ENCODE measurements at places on chromosomes 2 and 18.

GRCh38 chr2:30180226-30180625 lies 33.4 kb downstream of the YPEL5 start:
- DNase-seq: no peak

GRCh38 chr2:216183462-216183861 lies 74.3 kb downstream of the XRCC5 start:
- no peak for DNase-seq

GRCh38 chr2:23482607-23483006 lies 97.6 kb downstream of the KLHL29 start:
- DNase-seq: no peak

DNA sequence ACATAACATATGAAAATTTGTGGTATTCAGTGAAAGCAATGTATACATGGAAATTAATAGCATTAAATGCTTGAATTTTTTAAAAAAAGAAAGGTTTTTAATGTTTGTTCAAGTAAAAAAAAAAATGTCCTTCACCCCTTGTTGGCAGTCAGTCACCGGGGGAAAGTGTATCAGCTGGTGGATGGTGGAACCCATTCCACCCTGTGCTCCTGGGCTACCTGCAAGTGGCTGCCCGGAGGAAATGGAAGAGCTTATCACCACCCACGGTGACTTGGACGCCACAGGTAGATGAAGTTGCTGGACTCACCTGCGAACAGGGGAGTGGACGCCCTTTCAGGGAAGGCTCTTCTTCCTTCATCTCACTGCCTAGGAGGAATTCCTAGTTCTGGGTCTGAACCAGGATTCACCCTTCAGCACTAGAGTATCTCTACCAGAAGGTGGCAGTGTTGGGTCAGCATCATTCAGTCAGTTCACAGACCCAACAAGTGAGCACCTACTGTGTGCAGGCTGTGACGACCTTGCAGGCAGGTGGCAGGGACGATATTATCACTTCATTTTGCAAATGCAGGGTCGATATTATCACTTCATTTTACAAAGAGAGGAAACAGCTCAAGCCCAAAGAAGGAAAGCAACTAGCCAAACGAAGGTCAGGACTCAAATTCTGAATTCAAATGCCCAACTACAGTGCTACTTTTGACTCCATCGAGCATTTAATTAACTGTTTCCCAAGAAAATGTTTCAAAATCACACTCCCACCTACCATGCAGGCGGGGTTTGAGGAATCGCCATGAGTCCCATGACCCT lies 35.8 kb downstream of the CIB4 start:
- no peak for DNase-seq

- DNase-seq: no peak
Observed at GRCh38 chr18:49725809-49726674, 87.3 kb downstream of the ACAA2 start.

Data from activated T-cell treated with anti-CD3 and anti-CD28 coated beads for 48 hours (primary cell).